ENCODE measurements at places on chromosomes 13 and 19. TPM values are rescaled to one million over a fixed set of nuclear protein-coding genes. Genes with fewer than 3 reads are reported as not detected.

The RNF225 gene
- total RNA-seq = 0.12 TPM

The C19orf47 gene
- total RNA-seq = 5.4 TPM

The NCR1 gene
- not detected for total RNA-seq

The IGSF23 gene
- not detected for total RNA-seq

The COL4A1 gene
- total RNA-seq = 295 TPM
